NAMALWA (cell line): ENCODE measurements at places on chromosomes 5 and 9.

- DNase-seq, result no peak
Measured at GRCh38 chr5:312845-313244, 8.7 kb upstream of the AHRR start.

DNA sequence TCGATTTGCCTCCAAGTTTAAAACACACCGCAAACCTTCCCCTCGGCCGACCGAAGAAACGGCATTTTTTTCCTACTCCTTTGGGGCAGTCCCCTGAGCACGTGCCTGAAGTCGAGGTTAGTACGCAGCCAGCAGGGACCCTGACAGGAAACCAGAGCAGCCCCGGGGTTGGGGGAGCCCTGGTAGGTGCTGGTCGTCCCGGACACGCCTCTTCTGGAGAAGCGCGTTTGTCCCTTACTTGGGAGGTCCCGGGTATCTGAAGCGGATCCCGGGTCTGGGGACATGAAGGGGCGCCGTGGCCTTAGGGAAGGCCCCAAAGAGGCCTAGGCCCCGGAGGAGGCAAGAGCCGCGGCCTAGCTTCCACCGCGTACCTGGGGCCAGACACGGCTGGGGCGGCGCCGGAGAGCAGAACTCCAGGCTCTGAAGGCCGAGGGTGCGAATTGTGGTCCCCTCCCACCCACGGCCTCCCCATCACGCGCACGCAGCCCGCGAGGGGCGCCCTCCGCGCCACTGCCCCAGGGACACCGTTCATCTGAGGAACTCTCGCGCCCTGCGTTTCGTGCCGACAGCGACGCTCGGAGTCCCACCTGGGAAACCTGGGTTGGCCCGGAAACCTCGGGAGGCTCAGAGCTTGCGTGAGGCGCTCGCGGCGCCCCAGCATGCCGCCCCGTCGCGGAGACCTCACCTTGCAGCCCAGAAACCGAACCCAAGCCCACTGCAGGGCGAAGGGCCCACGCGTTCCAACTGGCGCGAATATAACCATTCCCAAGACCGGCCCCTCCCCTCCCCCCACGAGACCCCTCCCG, 10.4 kb downstream of the OTP start:
- DNase-seq, result no peak

GRCh38 chr5:127987354-127988145, 96.0 kb upstream of the SLC12A2 start:
- DNase-seq, result no peak

DNA sequence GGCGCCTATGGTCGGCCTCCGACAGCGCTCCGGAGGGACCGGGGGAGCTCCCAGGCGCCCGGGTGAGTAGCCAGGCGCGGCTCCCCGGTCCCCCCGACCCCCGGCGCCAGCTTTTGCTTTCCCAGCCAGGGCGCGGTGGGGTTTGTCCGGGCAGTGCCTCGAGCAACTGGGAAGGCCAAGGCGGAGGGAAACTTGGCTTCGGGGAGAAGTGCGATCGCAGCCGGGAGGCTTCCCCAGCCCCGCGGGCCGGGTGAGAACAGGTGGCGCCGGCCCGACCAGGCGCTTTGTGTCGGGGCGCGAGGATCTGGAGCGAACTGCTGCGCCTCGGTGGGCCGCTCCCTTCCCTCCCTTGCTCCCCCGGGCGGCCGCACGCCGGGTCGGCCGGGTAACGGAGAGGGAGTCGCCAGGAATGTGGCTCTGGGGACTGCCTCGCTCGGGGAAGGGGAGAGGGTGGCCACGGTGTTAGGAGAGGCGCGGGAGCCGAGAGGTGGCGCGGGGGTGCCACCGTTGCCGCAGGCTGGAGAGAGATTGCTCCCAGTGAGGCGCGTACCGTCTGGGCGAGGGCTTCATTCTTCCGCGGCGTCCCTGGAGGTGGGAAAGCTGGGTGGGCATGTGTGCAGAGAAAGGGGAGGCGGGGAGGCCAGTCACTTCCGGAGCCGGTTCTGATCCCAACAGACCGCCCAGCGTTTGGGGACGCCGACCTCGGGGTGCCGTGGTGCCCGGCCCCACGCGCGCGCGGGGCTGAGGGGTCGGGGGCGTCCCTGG, 561 bp downstream of the DAPK1 start:
- DNase-seq, result no peak

- DNase-seq, result no peak
Measured at GRCh38 chr5:60014331-60014730, 120.8 kb upstream of the PDE4D start.

DNA sequence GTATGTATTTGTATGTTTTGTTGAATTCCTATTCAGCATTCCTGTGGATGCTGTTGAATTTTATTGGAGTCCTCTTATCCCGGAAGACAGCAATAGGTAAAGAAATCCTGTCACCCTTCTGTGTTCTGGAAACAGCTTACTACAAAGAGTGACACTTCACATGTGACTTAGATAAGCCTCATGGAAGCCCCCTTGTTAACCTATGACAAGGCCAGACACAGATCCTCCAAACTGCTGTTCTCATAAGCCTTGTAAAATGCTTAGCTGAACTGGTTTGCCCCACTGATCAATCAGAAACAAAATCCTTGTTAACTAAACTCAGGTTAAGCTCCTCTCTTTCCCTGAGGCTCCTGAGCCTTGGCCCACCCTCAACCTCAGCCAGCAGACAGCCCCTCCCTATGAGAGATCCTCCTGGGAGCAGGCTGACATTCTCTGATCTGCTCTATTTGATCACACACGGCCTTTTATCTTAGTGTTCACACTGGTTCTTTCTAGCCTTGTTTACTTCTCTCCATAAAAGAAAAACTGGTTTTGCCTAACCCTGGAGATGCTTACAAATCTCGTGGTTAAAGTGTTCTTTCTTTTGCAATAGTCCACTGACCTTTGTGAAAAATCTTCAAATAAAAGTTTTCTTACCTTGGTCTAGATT, 29.4 kb upstream of the ATP6V1G1 start:
- no peak for DNase-seq

DNA sequence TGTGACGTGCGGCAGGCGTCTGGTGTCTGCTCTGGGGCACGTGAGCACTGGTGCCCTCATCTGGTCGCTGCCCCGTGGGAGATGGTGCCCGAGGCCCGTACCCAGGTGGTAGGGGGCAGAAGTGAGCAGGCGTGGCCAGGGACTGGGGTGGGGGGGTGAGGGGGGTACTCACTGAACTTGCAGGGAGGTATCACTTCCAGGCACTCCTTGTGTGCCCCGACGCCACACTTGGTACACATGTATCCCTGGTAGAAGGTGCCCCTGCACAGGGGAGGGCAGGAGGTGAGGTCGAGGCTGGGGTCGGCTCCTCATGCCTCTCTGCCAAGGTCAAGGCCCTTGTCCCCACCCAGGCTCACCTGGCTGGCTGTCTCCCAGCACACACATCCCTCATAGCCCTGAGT, 45.2 kb upstream of the SARDH start:
- no peak for DNase-seq

- no peak for DNase-seq
Measured at GRCh38 chr5:35741971-35742370, 114.7 kb upstream of the IL7R start.

GRCh38 chr9:133112663-133113026, 8.4 kb downstream of the RALGDS start:
- peak; percentile 38 for DNase-seq

DNA sequence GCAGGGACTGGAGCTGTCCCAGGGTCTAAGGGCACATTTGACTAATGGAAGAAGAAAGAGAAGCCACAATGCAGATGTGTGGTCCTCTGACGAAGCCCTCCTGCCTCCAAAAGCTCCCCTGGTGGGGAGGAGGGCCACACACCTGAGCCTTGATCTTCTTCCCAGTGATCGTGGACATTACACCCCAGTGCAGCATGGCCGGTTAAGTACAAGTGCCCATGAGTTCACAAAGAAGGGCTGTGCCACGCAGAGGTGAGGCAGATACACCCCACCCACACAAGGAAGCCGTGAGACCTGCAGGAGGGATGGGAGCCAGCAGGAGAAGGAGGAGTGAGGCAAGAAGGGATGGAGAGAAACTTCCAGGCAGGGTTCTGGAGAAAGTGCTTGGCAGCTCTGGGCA, 199.0 kb upstream of the MVB12B start:
- DNase-seq, result no peak

GRCh38 chr5:96843140-96843539, 33.2 kb upstream of the ERAP2 start:
- peak; percentile 8 for DNase-seq

GRCh38 chr5:124888050-124888506, 141.6 kb upstream of the ZNF608 start:
- peak; percentile 35 for DNase-seq

DNA sequence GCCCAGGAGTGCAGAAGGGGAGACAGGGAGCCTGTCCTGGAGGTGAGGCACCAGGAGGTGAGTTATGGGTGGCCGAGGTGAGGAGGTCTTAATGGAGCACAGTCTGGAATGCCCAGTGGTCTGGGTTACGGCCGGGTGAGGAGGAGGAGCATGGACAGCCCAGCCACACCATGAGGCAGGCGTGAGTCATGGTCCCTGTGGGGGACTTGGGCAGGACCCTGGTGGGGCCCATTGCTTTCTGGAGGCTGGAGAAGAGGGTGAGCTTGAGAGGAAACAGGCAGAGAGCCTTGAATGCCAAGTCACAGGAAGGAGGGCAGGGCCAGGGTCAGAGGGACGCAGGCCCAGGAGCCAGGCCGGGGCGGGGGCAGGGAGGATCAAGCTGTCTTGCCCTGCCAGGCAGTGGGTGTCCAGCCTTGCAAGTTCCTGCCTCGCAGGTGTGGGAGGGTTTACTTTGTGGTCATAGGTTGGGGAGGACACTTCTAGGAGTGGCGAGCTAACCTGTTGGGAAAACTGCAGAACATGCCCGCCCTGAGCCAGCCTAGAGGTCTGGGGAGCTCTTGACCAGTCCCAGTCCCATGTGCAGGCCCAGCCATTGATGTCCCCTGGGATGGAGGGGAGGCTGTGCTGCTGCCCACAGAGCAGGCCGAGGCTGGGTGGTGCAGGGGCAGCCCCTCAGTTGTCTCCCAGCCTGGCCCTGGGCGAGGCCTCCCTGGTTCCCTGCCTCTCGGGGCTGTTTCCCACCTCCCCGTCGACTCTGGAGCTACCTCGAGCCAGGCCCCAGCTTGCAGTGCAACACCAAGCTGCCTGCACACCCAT, 2.8 kb downstream of the CACNA1B start:
- DNase-seq, result no peak

DNA sequence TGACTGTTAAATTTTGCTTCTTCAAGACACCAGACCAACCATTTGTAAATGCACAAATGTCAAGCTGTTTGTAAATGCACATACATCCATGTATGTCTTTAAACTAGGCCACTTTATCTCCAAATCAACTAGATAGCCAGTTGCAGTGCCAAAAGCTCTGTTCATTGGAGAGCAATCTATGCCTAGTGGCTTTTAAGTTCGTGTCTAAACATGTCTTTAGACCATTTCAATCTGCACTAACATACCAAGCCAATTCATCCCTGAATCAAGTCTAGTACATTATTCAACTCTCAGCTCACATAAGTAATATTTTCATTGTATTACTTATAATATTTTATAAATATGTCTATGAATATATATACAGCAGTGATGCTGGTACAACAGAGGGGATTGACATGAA, 985.9 kb downstream of the CDH18 start:
- no peak for DNase-seq

- DNase-seq, result no peak
Measured at GRCh38 chr9:122028089-122028488, 65.0 kb downstream of the TTLL11 start.

GRCh38 chr5:61311836-61312808, 19.9 kb upstream of the ZSWIM6 start:
- DNase-seq, result no peak

DNA sequence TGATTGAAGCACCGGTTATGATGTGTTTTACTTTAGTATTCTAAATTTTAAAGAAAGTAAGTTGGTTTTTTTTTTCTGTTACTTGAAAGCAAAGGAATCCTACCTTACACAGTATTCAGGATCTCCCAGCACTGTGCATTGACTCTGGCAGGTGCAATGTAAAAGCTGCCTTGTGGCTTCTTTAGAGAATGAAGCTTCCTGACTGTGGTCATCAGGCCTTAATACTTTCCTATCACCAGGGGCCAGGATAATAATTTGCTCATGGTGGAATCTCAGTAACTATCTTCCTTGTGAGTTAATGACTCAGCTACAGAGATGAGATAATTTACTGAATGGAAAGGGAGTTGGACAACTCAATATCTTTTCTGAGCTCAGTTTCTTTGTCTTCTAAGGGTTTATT, 435.5 kb upstream of the ZNF608 start:
- DNase-seq, result no peak

- DNase-seq, result no peak
Measured at GRCh38 chr5:35813521-35813920, 43.2 kb upstream of the IL7R start.

DNA sequence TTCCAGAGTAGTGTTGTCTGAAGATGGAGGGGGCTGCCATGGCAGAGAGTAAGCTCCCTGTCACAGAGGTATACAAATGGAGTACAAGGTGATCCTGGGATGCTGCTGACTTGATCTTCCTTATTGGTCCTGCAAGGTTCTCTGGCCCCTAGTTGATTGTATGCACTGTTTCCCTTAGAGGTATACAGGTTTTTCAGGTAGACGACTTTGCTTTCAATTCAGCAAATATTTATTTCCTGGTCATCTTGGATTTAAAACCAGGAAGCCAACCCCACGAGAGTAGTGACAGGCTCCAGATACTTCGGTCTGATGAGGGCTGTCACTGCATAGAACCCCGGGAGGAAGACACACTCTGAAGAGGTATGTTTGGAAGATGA, 16.5 kb upstream of the TRIM14 start:
- DNase-seq, result no peak

DNA sequence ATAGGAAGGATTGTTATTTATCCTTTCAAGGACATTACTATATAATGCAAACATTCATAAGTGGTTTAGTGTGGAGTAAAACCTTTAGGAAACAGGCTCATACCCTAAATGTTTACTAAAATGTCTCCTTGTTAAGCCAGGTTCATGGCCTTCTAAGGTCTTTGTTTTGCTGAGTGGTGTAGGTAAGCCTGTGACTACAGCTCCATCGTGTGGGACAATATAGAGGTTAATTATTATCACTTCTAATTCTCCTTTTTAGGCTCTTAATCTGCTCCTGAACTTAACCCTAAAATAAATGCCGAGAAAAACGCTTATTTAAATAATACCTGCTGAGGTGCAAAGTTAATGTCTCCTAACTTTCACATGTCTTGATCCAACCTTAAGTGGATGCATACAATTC, 43.8 kb downstream of the SPINK5 start:
- DNase-seq, result no peak

DNA sequence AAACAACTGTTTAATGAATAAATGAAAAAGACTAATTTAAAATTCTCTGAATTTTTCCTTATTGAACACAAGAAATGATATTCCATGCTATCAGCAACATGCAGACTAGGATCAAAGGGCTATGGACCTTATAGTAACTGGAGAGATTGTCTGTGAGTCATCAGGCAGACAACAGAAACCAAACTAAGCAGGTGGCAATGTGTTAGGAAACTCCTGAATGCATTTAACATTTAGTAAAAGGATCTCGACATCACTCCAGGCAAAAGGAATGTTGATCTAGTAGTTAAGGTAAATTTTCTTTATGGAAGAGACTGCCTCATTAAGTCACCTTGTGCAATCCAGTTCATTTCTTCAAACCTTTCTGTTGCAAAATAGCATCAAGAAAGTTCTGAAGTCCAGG, 58.4 kb downstream of the ARL15 start:
- no peak for DNase-seq
